ENCODE measurements at places on chromosomes 16 and 17. TPM values are rescaled to one million over a fixed set of nuclear protein-coding genes. Genes with fewer than 3 reads are reported as not detected.

Gene ENDOV
- 18.1 TPM for total RNA-seq

Gene MIEF2
- 18.6 TPM for total RNA-seq

GRCh38 chr17:58630883-58631522 is 60.8 kb downstream of the TEX14 start:
- H3K27me3 ChIP-seq: no peaks in the 10 kb centered on the region
- H3K36me3 ChIP-seq: no peaks in the 10 kb centered on the region
- peak overlapping the region; percentile 90 for H3K27ac ChIP-seq
- peaks cover 5% of the 10 kb centered on the region for H3K4me1 ChIP-seq

Gene NKD1
- 5.5 TPM for total RNA-seq

Gene NHLRC4
- 4.3 TPM for total RNA-seq

GRCh38 chr17:16407911-16408588 is 7.3 kb upstream of the TRPV2 start:
- H3K4me1 ChIP-seq: peaks cover 12% of the 10 kb centered on the region
- no peak for DNase-seq
- H3K27me3 ChIP-seq: no peaks in the 10 kb centered on the region
- no peak overlapping the region for H3K27ac ChIP-seq
- H3K4me3 ChIP-seq: no peak overlapping the region

Gene SYNGR3
- total RNA-seq: 5.7 TPM

Gene ITGAD
- total RNA-seq: 0.70 TPM

DNA sequence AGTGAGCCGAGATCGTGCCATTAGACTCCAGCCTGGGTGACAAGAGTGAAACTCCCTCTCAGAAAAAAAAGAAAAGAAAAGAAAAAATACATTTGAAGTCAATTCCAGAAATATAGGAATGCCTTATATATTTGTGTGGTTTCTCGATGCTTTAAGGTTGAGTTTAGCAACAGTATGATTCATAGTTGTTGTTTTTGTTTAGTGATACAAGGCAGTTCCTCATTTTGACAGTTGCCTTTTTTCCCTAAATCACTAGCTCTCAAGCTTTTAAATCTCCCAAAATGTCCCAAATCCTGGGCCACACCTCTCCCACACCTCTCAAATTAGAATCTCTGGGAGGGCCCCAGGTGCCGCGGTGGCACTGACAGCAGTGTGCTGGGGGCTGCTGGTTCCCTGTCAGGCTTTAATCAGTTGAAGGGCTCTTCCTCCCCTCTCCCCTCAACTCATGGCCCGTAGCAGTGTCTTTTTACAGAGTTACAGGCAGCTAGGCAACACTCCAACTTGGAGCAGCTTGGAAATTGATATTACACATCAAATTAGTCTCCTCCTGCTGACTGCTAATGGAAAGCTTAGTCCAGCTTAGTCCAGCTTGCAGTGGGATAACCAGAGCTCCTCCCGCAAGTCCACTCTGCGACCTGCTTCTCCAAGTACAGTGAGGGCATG is 58.4 kb downstream of the EPN2 start:
- no peaks in the 10 kb centered on the region for H3K36me3 ChIP-seq
- no peak overlapping the region for H3K4me3 ChIP-seq
- DNase-seq: no peak
- no peaks in the 10 kb centered on the region for H3K4me1 ChIP-seq
- no peaks in the 10 kb centered on the region for H3K27me3 ChIP-seq
- no peak overlapping the region for H3K27ac ChIP-seq

- DNase-seq: no peak
- no peaks in the 10 kb centered on the region for H3K4me1 ChIP-seq
Measured at GRCh38 chr16:76059701-76060100, 217.5 kb upstream of the CNTNAP4 start.

GRCh38 chr17:4969047-4969550 is 1.5 kb upstream of the SPAG7 start:
- no peak for DNase-seq
- H3K27ac ChIP-seq: peak overlapping the region; percentile 70
- H3K4me3 ChIP-seq: peak overlapping the region; percentile 74
- H3K4me1 ChIP-seq: peaks cover 5% of the 10 kb centered on the region
- peaks cover 26% of the 10 kb centered on the region for H3K36me3 ChIP-seq

DNA sequence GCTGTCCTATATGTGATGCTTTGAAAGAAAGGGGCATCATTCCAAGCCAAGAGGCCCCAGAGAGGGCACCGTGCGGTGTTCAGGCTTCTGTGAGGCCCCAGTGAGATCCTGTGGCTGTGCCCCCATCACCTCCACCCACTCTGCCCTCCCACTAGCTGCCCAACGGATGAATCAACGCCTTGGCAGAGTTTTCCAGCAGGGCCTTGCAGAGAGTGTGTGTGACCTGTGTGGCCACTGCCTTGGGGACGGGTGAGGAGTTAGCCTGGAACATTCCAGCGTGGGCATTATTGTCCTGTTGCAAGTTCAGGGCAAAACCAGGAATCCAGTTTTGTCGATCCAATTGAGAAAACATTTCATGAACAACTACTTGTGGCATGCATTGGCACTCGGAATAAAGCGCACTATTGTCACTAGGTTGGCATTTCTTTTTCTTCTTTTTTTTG is 53.7 kb downstream of the SF3B3 start:
- DNase-seq: no peak
- peaks cover 4% of the 10 kb centered on the region for H3K4me1 ChIP-seq
- no peak overlapping the region for H3K27ac ChIP-seq
- no peak overlapping the region for H3K4me3 ChIP-seq
- peaks cover 25% of the 10 kb centered on the region for H3K36me3 ChIP-seq

- H3K27me3 ChIP-seq: no peaks in the 10 kb centered on the region
- no peak for DNase-seq
- H3K27ac ChIP-seq: peak overlapping the region; percentile 60
- peaks cover 7% of the 10 kb centered on the region for H3K4me1 ChIP-seq
Measured at GRCh38 chr16:58393138-58393504, 850 bp downstream of the GINS3 start.
